ENCODE measurements at places on chromosomes 13 and 19. TPM values are rescaled to one million over a fixed set of nuclear protein-coding genes. Genes with fewer than 3 reads are reported as not detected.

Gene ING1
- 9.2 TPM for total RNA-seq

Gene CDADC1
- 4.0 TPM for total RNA-seq

Gene DNAAF3
- total RNA-seq: 9.1 TPM

Gene HIPK4
- 0.07 TPM for total RNA-seq

Gene CYP4F12
- total RNA-seq: 0.31 TPM

Gene CLDN10
- not detected for total RNA-seq

Gene GAPDHS
- not detected for total RNA-seq

Gene SPC24
- total RNA-seq: 29.4 TPM

Gene RNF17
- not detected for total RNA-seq

Gene GJB6
- total RNA-seq: 19.0 TPM

Gene STOML3
- not detected for total RNA-seq

Gene VAV1
- 0.14 TPM for total RNA-seq

Data from foreskin keratinocyte (primary cell).